ENCODE measurements at places on chromosomes 16 and 17. TPM values are rescaled to one million over a fixed set of nuclear protein-coding genes. Genes with fewer than 3 reads are reported as not detected.

GRCh38 chr17:73462823-73463222 lies 151.0 kb upstream of the CDC42EP4 start:
- H3K4me1 ChIP-seq, result no peaks in the 10 kb centered on the region
- no peak overlapping the region for H3K27ac ChIP-seq
- DNase-seq, result no peak

PYY gene
- not detected for total RNA-seq

KRT31 gene
- not detected for total RNA-seq

DNA sequence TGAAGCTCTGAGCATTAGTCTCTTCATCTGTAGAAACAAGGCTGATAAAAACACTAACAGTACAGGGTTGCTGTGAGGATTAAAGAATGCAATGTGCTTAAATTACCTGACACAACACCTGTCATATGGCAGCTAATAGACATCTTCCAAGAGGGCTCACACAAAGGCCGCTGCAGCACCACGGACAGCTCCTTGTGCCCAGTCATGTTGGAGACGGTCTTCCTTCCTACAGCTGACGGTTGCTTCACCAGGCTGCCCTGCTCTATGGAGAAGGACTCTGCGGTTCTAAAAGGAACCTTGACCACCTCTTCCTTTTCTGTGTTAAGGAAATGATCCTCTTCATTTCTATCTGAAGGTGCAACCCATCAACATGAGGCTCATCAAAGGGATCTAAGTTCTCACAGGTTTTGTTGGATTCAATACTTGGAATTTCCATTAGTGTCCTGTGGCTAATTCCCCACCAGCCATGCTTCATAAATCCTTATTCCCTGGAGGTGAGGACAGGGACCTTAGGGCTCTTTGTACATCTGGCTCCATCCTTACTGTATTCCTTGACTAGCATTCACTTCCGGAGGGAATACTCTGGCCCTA lies 138.9 kb upstream of the CES5A start:
- peak; percentile 72 for DNase-seq
- H3K27me3 ChIP-seq, result no peaks in the 10 kb centered on the region
- peaks cover 6% of the 10 kb centered on the region for H3K4me1 ChIP-seq
- H3K36me3 ChIP-seq, result no peaks in the 10 kb centered on the region

DNA sequence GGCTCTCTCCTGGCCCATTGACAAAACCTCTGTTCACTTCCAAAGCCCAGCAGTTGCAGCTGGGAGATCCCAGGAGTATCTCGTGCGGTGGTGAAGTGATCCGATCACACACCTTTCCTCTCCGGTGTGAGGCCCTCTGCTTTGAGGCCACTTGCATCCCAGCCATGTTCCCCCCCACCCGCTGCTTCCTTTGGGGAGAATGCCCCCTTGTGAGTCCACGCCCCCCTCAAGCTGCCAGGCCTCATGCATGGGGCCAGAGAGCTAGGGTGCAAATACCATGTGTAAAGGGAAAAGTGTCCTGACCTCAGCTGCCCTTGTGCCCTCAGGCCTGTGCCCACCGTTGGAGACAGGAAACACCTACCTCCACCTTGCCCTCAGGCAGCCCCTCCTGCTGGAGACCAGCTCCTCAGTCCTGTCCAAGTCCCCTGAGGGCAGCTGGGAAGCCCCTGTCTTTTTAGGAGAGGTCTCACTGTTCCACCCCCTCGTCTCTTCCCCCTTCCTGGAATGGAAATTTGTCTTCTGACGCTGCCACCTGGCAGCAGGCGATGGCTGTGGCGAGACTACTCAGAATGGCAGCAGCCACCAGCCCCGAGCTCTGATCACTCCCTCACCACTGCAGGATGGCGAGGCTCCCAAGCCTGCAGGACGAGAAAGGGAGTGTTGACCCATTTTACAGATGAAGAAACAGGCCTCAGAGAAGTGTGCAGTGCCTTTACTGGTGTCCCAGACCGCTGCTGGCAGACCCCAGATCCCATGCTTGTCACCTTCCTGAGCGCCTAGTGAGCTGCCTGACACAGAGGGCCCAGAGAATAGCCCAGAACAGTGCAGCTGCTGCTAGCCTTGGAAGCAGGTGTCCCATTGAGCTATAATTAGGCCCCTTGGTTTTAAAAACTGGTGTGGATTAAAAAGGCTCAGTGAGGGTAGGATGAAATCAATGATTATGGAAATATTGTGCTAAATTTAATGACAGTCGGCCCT lies 120.6 kb upstream of the CACNG5 start:
- no peak overlapping the region for H3K27ac ChIP-seq
- H3K36me3 ChIP-seq, result no peaks in the 10 kb centered on the region
- peaks cover 8% of the 10 kb centered on the region for H3K4me1 ChIP-seq
- no peak for DNase-seq

- H3K4me1 ChIP-seq, result no peaks in the 10 kb centered on the region
- H3K27ac ChIP-seq, result no peak overlapping the region
- no peak overlapping the region for H3K4me3 ChIP-seq
These were observed 833.6 kb upstream of the CDH8 start for GRCh38 chr16:62869837-62870236.

CDH8 gene
- total RNA-seq, result not detected

TOX3 gene
- total RNA-seq, result not detected

Data from thyroid gland (tissue), 4 donors.